ENCODE measurements at places on chromosomes 7 and 10.

GRCh38 chr7:47504551-47505311 is 77.2 kb downstream of the TNS3 start:
- DNase-seq = no peak

GRCh38 chr10:112313911-112314310 is 30.7 kb downstream of the TECTB start:
- no peak for DNase-seq

DNA sequence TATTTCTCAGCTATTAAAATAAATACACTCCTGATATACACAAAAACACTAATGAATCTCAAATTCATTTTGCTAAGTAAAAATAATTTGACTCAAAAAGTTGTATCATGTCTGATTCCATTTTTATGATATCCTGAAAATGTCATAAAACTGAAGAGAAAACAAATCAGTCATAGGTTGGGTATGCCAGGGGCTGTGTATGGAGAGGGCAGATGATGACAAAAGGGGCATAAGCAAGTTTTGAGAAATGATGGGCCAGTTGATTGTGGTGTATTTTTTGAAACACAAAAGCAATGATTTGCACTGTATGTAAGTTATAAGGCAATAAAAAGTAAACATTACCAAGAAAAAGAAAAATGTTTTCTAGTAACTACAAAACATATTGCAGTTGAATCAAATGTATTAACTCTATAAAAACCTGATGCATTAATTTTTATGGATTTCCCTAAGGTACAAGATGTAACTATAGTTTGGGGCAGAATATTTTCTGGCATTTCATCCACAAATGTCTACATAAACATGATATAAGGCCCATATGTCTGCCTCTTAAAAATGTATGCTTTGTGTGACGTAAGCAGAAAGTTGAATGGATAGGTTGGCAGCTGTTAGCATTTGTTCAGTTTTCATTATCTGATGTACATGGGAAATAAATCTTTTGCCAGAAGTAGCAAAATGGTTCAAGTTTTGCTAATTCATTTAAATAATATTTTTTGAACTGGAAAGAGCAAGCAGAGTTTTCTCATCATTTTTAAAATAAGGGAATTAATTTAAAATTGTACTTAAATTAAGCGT is 35.1 kb upstream of the ING3 start:
- no peak for DNase-seq

DNA sequence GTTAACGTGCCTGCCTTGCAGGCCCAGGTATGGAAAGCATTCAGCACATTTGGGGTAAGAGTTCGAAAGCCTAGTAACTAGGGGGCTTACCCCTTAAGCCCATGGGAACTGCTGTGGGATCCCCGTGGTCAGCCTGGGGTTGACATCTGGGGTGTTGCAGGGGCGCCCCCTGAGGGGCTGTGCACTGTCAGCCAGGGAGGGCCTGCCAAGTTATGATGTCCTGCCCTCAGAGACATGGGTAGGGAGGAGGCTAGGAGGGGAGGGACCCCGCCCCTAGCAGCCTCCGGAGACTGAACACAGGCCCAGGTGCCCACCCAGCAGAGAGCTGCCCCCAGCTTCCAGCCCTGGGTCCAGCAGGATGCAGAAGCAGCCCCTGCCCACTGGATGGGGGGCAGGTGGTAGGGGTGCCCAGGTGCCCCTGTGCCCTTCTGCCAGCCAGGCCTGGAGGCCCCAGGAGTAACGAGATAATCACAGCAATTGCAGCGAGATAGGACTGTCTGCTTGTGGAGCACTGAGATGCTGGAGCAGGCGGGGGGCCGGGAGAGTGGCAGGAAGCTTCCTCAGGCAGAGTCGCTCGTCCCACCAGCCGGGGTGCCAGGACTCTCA is 153.3 kb downstream of the UBE2H start:
- DNase-seq = no peak

DNA sequence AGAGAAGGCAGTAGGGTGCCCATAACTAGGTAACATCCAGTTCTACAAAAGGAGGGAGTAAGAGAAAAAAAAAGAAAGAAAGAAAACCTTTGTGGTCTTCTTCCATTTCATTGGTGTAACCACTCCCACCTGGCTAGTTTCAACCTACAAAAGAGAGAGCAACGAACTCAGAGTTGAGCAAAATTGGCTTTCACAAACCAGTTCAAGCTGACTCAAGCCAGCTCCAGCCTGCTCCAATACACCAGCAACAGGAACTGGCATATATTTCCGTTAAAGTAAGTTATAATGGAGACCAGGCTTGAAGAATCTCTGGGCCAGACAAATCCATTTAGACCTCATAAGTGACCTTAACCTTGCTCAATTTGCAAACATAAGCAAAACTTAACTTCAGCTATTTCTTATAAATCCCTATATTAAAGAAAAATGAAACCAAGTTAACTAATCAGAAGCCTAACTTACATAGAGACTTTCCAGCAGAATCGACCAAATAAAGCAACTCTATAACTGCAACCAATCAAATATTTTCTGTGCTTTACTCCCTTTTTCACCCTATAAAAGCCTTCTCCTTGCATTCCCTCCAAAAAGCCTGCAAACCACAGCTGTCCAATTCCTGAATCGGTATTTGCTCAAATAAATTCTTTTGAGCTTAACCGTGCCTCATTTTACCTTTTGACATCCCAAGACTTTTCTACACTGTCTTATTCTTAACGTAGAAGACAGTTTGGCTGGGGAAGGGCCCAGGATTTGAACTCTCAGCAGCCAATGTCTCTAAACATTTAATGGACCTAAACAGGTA is 10.1 kb downstream of the ANKRD22 start:
- DNase-seq = no peak

DNA sequence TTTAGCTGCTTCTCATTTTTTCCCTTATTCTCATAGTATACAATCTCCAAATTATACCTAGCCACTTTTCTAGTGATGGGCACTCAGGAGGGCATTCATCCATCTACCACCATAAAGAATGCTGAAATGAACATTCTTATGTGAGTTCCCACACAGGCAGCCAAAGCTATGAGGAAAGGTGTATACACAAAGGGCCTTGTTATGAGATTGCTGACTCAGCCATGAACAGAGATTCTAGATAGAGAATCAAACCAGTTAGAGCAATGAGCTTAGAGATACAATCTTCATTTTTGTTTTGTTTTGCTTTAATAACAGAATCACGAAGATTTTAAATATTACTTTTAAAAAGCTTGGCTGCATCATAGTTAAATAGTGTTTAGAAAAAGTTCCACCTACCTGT is 54.8 kb upstream of the TNKS2 start:
- DNase-seq = no peak

GRCh38 chr7:57308631-57309408 is 141.2 kb upstream of the ZNF716 start:
- no peak for DNase-seq

- no peak for DNase-seq
Observed at GRCh38 chr10:59864141-59864962, 42.0 kb downstream of the CCDC6 start.

DNA sequence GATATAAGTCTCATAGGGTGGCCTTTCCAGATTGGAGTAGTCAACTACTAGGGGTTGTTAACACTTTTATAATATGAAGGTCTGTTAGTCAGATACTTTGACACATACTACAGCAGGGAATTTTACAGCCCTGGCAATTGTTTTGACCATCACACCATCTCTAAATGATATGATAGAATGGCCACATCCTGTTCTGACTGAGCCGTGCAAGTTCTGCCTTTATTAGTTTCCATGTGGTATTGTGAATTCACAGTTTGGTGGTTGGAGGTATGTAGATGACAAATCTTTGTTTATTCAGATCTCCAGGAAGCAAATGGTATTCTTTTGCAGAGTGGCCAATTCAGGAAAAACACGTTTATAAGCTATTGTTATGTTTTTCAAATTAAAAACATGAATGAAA is 83.0 kb downstream of the NRG3 start:
- DNase-seq = no peak

Measured in D721Med (cell line).